Activated CD8-positive, alpha-beta memory T cell treated with anti-CD3 and anti-CD28 coated beads, Interleukin-2, amount 10 ng/mL, durations not matched to agents 7 days and 5 days (primary cell): ENCODE measurements at places on chromosomes 3 and 15. TPM values are rescaled to one million over a fixed set of nuclear protein-coding genes. Genes with fewer than 3 reads are reported as not detected.

The KPNA4 gene
- 51.8 TPM for total RNA-seq

The SERINC4 gene
- total RNA-seq: 0.30 TPM

The GABRR3 gene
- total RNA-seq: not detected

DNA sequence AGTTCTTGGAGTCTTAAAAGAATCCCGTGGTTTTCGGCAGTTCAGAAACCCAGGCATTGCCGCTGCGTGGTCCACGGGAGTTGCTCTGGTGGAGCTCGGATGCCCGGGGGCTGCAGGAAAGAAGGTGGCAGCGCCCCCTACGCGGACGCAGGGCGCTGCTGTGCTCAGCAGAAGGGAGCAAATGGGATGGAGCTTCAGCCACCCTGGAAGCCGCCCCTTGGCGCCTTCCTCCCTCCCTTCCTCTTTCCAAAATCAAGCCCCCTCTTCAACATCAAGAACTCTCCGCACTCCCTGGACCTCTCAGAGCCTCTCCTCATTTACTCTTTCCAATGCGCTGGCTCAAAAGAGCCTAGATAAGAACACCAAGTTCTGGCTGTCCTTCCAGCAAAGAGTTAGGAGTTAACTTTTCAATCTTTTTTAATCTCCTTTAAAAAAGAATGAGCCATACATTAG lies 880 bp upstream of the CHRNA7 start:
- H3K4me1 ChIP-seq: no peaks in the 10 kb centered on the region
- H3K27me3 ChIP-seq: peaks cover 78% of the 10 kb centered on the region
- H3K4me3 ChIP-seq: no peak overlapping the region
- DNase-seq: no peak
- no peaks in the 10 kb centered on the region for H3K36me3 ChIP-seq

DNA sequence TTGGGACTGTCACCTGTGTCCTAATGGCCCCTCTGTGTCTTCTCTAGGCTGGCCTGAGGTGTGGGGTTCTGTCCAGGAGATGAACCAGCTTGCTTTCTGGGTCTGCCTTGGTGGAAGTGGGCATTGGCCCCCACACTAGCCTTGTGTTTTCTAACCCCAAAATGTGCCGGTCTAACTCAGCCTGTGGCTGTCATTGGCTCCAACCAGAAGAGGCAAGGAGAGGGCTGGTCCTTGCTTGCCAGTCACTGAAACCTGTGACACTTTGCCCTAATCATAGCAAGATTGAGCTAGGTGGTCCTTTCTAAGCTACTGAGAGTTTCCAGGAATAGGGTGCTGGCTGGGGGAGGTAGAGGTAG lies 2.2 kb downstream of the C15orf39 start:
- peak; percentile 63 for DNase-seq
- H3K27me3 ChIP-seq: no peaks in the 10 kb centered on the region
- peak overlapping the region; percentile 89 for H3K27ac ChIP-seq
- peaks cover 21% of the 10 kb centered on the region for H3K36me3 ChIP-seq
- H3K4me3 ChIP-seq: peak overlapping the region; percentile 93

The HTR3E gene
- total RNA-seq: not detected

DNA sequence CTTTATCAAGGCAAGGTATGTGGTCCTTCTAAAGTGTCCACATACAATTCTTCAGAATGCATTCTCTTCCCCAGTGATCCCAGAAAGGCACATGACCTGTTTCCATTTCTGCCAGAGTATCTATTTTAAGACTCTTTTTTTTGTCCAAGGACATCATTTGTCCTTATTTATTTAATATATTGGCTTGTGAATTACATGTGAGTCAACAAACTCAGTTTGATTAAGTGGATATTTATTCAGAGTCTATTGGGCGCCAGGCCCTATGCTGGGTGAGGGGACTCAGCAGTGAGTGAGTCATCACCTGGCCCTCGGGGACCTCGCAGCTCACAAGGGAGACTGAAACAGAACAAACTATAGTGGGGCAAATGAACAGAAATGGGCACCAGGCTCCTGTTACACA lies 136.8 kb downstream of the SNRK start:
- H3K27me3 ChIP-seq: no peaks in the 10 kb centered on the region
- H3K27ac ChIP-seq: no peak overlapping the region
- no peak for DNase-seq
- H3K36me3 ChIP-seq: peaks cover 7% of the 10 kb centered on the region
- H3K4me1 ChIP-seq: no peaks in the 10 kb centered on the region

DNA sequence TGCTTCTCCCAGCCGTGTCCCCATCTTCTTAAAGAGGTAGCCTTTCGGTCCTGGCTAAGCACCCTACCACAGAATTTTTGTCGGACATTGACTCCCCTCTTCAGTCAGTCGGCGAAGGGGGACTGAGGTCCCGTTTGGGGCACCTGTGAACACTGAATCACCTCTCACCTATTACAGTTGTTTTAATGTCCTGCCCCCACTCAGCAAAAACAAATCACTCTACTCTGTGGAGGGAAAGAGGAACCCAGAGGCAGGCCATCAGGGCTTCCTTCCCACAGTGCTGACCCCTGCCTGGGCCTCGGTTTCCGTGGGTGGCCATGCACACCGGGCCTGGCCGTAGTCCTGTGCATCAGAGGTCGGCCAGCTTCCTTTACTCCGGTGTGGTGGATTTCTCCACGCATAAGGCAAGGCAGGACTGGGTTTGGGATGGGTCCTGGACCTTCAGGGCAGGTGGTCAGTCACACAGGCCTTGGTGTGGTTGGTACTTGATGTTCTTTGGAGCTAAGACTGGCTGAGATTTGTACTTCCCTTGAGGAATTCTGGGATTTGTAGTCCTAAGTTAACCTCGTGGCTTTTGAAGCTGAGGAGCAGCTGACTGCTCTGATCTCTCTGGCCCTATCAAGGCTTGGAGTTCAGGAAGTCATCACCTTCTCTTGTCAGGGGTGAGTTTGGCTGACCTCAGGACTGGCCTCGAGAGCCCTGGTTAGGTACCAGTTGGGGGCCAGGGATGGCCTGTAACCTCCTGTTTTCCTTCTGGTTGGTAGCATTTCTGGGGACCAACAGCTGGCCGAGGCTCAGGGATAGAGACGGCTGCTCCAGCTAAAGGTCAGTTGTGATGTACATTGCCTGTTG lies 627 bp upstream of the FAM131A start:
- DNase-seq: no peak
- peaks cover 53% of the 10 kb centered on the region for H3K4me1 ChIP-seq
- H3K36me3 ChIP-seq: peaks cover 26% of the 10 kb centered on the region
- peak overlapping the region; percentile 71 for H3K4me3 ChIP-seq
- peak overlapping the region; percentile 74 for H3K27ac ChIP-seq

GRCh38 chr3:35680866-35681650 lies 41.7 kb downstream of the ARPP21 start:
- no peak for DNase-seq
- H3K27me3 ChIP-seq: no peaks in the 10 kb centered on the region
- no peaks in the 10 kb centered on the region for H3K4me1 ChIP-seq
- H3K27ac ChIP-seq: no peak overlapping the region
- H3K36me3 ChIP-seq: no peaks in the 10 kb centered on the region
- H3K4me3 ChIP-seq: no peak overlapping the region

DNA sequence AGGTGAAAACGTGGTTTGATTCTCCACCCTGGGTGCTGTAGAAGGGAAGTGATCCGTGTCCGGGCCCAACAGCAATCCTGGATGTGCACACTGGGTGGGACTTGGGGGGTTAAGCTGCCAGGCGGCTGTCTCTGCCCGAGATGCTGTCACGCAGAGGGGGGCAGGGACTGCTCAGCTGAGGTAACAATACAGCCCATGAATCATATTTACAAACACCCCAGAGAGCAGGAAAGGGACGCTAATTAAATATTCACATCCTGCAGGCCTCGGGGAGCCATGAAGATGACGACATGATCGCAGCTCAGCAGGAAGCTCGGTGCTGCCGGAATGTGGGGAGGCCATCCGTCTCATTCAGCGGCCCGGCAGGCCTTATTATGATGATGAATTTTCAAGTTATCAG lies 17.9 kb upstream of the CRABP1 start:
- H3K36me3 ChIP-seq: no peaks in the 10 kb centered on the region
- no peak overlapping the region for H3K27ac ChIP-seq
- no peaks in the 10 kb centered on the region for H3K4me1 ChIP-seq
- no peak for DNase-seq
- no peak overlapping the region for H3K4me3 ChIP-seq
- no peaks in the 10 kb centered on the region for H3K27me3 ChIP-seq
